Activated CD4-positive, alpha-beta T cell treated with anti-CD3 and anti-CD28 coated beads, Interleukin-2, amount 50 U/mL, for 48 hours (primary cell): ENCODE measurements at places on chromosomes 6 and 20.

- no peak for DNase-seq
These were observed 115.5 kb downstream of the ADGRG6 start for GRCh38 chr6:142417331-142417750.

DNA sequence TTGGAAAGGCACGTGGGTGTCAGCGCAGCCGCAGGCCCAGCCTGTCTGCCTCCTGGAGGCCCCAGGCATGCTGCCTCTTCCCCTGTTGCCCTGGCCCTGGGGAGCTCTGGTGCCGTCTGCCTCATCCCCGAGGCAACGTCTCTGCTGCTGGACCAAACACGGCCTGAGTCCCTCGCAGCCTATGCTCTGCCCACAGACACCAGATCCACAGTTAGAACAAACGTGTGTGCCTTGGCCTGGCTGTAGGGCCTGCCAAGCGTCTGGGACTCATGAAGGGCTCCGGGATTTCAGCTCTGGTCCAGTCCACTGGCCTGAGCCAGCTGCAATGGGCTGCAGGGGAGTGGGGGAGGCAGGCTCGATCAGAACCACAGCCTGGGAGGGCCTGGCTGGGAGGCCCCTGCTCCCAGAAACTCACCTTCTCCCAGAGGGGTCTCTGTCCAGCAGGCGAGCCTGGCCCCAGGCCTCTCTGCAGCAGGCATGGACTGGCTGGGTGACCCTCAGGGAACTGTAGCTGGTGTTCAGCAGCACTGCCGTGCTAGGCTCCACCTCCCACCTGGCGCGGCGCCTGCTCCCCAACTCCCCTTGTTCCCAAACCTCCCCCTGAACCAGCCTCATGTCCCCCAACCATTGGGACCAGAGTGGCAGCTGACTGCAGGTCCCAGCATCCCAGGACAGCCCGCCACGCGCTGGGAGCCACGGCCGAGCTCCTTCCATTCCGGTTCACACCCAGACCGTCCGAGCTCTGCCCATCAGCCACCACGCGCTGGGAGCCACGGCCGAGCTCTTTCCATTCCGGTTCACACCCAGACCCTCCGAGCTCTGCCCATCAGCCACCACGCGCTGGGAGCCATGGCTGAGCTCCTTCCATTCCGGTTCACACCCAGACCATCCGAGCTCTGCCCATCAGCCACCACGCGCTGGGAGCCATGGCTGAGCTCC is 197.0 kb downstream of the DLL1 start:
- no peak for DNase-seq

DNA sequence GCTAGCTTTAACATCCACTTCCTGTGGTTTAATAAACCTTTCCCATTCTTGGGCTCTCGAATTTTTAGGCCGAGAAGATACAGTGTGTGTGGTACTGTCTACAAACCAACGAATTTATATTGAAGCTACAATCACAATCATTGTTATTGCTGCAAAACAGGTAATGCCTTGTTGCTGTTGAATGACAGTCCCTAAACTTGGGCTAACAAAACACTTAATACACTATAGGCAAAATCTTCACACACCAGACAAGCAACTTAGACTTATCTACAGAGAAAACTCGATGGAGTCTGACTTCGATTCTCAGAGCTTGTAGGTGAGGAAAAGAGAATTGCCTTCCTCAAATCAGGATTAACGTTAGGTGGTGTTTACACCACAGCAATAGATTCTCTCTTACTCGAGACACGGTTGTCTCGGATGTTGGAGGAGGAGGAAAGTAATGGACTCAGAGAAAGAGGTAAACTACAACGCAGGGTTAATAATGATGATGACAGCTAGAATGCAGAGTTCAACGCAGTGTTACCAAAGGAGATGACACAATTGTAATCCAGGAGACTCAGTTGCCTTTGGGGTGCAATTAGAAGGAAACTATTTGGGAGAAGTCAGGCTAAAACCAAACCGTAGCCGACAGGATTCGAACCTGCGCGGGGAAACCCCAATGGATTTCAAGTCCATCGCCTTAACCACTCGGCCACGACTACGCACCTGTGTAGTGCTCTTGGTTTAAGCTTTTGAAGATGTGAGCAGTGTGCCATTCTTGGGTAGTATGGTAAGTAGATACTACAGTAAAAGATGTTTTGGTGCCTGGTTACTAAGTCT is 32.5 kb upstream of the ZNF184 start:
- peak; percentile 53 for DNase-seq

DNA sequence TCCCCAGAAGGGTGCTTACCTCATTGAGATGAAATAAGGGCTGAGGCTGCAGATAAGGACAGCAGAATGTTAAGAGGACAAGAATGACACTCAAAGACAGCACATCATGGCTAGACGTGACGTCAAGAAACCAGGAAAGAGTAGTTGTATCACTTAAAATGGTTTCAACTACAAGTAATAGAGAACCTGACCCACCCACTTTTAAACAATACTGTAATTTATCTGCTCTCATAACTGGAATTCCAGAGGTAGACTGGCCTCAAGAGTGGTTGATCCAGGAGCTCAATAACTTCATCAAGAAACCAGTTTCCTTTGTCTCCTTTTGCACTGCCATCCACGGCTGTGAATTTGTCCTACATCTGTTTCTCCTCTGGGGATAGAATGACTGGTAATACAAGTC is 187.1 kb downstream of the EYA4 start:
- DNase-seq, result no peak

DNA sequence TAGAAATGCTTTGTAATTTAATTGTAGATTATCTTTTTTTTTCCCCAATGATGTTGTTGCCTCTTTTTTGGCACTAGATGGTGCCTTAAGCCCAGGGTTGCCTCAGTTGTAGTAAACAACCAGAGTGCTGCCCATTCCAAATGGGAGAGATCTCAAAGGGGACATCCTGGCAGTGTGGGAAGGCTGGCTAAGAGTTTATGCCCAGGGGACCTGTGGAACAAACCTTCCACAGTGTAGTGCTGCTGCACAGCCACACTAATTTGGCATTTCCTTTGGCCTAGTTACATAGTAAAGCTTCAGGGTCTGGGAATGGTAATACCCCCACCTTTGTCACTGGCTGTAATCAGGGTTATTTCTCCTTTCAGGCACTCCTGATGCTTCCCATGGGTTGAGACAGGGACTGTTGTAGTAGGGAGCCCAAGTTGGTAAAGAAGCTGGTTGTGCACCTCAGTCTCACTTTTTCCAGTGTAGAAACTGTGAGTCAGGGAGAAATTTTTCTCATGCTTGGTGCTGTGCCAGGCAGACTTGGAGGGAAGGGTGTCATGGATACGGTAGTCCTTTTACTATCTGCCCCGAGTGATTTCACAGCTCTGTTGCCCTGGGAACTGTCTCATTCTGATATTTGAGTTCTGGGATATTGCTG is 177.8 kb upstream of the ECI2 start:
- no peak for DNase-seq

DNA sequence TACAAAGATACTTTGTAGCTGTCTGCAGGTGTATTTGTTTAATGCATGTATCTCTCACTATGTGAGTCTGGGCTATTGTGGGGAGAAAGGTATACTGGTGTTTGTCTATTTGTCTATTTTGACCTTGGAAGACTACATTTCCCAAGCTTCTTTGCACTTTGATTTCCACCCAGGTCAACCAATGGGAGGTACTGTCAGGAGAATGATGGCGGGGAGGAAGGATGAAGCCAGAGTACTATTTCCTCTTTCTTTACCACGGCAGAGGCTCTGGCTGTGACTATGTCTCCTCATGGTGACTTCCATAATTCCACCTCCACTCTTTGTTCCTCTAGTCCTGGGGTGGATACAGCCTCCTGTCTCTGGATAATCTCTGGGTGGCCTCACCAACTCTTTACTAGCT is 23.1 kb downstream of the LBP start:
- DNase-seq, result no peak

GRCh38 chr20:56171087-56172012 is 77.2 kb upstream of the MC3R start:
- DNase-seq, result no peak

GRCh38 chr6:110475066-110475653 is 1.3 kb downstream of the SLC22A16 start:
- DNase-seq, result no peak

DNA sequence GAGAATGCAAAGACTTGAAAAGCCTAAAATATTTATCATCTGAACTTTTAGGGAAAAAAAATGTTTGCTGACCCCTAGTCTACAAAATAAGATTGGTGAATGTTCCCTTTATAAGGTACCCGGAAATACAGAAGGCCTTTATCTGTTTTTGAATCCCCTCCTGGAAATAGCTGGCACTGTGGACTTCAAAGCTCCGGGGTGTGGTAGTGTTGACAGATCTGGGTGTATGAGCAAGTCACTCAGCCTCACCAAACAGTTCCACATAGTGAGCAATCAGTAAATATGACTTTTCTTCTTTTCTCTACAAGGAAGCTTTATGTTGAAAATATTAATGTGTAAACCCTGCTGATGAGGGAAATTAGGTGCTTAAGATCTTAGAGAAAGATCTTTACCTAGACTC is 29.2 kb upstream of the HTR1B start:
- DNase-seq, result no peak

GRCh38 chr20:63735859-63736718 is at the start of gene LIME1:
Gene LIME1 (plus strand): TSS chr20:63736664. CDS start chr20:63737550, 886 bp downstream.
- DNase-seq, result peak; percentile 52

GRCh38 chr6:158686311-158686710 is 36.5 kb downstream of the SYTL3 start:
- DNase-seq, result no peak

GRCh38 chr20:2122936-2123335 is 21.3 kb downstream of the STK35 start:
- DNase-seq, result no peak
